ENCODE measurements at places on chromosomes 6 and 20.

DNA sequence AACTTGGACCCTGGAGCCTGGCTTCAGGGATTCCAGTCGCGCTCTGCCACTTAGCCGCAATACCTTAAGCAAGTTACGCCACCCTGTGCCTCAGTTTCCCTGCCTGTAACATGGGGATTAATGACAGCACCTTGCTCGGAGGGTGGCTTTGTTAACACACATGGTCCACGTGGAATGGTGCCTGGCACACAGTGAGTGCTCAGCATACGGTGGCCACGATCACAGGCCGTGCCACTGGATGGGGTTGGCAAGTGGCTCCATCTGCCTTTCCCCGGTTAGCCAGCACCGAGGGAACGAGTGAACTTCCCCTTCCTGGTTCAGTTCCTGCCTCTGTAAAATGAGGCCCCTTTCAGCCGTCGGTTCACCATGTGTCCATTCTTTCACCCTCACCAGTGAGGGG, 17.2 kb downstream of the C6orf132 start:
- DNase-seq: no peak

- DNase-seq: no peak
Measured at GRCh38 chr6:150567380-150567779, 32.3 kb upstream of the PLEKHG1 start.

GRCh38 chr20:50305636-50306477, 115.2 kb downstream of the CEBPB start:
- DNase-seq: no peak

DNA sequence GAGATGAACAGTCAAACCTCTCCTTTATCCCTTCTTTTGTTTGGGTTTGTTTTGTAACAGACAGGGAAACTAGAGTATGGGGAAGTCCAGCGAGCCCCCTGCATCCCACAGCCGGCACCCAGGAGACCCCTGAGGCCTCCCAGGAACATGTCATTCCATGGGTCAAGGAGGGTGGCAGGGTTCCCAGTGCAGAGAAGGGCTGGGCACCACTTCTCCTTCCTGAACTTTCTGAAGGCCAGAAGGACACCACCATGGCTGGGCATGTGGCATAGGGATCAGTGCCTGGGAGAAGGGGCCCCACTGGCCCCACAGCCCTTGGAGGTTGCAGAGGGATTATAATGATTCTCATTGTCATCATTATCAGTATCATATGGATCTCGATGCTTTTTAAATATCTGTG, 13.9 kb upstream of the CST7 start:
- no peak for DNase-seq

DNA sequence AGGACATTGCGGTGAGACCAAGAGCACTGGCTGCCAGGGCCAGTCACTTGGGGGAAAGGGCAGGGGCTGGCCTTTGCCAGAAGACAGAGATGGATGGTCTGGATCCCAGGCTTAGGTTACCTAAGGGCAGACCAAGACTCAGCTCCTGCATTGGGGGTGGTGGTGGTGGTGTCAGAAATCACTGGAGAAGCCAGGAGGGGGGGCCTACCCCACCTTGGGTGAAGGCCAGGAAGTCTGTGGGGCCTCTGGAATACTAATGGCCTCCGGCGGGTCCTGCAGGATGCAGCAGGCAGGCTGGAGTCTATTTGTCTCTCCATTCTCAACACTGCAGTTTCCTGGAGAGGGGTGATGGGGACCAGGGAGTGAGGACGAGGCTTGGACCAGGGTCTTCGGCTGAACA, 32.8 kb downstream of the CD40 start:
- DNase-seq: no peak

DNA sequence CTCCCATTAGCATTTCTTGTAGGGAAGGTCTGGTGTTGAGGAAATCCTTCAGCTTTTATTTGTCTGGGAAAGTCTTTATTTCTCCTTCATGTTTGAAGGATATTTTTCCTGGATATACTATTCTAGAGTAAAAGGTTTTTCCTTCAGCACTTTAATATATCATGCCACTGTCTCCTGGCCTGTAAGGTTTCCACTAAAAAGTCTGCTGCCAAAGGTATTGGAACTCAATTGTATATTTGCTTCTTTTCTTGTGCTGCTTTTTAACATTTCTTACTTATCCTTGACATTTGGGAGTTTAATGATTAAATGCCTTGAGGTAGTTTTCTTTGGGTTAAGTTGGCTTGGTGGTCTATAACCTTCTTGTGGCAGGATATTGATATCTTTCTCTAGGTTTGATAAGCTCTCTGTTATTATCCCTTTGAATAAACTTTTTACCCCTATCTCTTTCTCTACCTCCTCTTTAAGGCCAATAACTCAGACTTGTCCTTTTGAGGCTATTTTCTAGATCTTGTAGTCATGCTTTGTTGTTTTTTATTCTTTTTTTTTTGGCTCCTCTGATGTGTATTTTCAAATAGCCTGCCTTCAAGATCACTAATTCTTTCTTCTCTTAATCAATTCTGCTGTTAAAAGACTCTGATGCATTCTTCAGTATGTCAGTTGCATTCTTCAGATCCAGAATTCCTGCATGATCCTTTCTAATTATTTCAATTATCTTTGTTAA, 225.0 kb upstream of the ZNF217 start:
- DNase-seq: no peak

DNA sequence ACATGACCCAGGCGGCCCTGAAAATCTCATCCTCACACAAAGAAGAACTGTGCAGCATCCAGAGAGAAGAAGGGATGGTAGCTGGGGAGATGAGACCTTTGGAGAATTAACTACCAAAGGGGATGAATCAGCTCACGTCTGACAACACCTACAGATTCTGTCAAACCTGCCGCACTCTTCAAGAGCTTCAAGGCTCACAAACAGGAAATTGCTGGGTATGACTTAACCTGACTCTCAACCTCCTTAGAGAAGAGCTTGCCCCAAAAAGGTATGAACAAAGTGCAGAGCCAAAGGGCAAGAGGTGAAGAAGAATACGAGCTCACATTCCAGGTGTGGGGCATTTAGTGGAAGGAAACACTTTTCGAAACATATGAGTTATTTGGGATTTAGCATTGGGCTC, 139.8 kb downstream of the BACH2 start:
- no peak for DNase-seq

GRCh38 chr20:45368221-45368980, 5.4 kb downstream of the SYS1 start:
- DNase-seq: no peak

- no peak for DNase-seq
Measured at GRCh38 chr6:56026455-56027180, 151.2 kb upstream of the BMP5 start.

DNA sequence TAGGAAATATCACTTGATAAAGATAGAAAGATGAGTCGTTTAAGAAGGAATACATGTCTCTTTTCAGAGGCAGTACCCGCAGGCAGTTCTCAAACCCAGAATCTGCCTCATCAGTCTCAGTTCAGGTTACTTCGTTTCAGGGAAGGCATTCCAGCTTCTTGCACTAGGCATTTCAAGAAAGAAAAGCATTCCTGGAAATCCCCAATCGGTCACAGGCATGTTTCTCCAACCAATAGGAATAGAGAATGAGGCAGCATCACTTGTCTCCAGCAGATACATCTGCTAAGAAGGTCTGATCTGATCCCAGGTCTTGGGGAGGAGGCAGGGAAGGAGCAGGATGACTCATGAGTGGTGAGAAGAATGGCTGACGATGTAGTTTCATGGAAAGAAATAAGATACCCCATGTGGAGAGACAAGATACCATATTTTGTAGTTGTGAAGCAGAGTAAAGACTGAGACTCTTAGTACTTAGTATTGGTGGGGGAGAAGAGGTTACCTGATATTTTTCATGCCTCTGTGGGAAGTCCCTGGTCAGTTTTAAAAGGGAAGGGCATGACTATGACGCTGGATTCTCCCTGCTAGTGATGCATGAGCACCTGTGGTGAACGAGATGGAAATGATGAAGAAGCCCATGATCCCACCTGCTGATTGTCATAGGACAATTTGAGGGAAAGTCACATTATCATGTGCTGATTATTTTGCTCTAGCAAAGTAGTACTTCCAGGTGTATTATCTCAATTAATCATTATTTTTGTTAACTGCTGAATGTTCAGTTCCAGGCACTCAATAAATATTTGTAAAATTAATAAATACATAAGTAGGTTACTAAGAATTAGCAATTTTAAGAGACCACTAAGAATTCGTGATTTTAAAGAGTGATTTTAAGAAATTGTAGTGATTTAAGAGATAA, 20.3 kb upstream of the HLA-DRB1 start:
- DNase-seq: no peak

GRCh38 chr6:357261-357790, 34.2 kb upstream of the IRF4 start:
- DNase-seq: no peak

DNA sequence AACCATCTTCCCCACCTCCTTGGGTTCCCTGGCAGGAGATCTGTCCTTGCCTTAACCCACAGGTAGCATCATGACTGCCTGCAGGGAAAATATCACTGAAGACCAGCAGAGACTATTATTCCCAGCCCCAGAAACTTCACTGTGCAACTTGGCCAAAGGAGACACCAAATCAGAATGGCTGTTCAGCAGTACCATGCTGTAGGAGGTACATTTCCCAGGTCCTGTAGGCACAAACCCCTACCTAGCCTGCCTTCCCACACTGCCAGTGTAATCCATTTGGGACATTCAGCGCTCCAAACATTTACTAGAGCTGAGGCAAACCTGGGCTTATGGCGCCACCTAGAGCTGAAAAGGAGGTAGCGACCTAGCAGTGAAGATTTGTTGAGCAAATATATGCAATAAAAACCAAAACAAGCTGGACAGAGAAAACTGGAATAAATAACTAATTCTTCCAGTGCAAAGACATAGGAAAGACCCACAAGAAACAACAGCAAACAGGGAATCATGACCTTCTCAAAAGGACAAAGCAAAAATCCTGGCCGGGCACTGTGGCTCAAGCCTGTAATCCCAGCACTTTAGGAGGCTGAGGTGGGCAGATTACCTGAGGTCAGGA, 60.3 kb downstream of the VTA1 start:
- peak; percentile 17 for DNase-seq

- DNase-seq: peak; percentile 93
Measured at GRCh38 chr6:162856885-162857284, 129.1 kb downstream of the PACRG start.

DNA sequence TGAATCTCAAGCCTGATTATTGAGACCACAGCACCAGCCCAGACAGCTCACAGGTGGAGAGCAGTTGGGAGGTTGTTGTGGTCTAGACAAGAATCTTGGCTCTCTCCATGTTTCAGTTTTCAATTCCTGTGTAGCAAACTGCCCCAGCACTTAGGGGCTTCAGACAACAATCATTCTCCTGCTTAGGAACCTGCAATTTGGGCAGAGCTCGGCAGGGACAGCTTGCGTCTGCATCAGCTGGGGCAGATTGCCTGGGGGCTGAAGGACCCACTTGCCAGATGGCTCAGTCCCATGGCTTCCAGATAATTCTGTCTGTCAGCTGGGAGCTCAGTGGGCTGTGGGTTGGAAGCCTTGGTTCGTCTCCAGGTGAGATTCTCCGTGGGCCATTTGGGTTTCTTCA, 6.9 kb downstream of the TGM6 start:
- DNase-seq: no peak

DNA sequence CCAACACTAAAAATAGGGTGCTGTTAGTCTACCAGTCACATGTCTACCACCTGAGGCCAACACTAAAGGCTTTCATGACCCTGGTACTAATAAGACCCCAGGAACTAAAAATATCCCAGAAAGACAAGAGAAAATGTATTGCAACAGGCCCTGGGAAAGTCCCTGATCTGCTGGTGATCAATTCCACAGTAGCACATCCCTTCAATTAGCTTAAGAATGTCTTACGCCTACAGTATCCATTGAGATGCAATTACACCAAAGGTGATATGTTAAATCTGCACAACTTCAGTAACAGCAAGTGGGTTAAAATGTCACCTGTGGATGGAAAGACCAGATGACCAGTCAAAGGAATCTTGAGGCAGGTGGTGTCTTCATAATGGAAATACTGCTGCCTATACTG, 3.1 kb downstream of the SEMG1 start:
- DNase-seq: no peak

GRCh38 chr6:1384549-1385128, 4.7 kb upstream of the FOXF2 start:
- no peak for DNase-seq

DNA sequence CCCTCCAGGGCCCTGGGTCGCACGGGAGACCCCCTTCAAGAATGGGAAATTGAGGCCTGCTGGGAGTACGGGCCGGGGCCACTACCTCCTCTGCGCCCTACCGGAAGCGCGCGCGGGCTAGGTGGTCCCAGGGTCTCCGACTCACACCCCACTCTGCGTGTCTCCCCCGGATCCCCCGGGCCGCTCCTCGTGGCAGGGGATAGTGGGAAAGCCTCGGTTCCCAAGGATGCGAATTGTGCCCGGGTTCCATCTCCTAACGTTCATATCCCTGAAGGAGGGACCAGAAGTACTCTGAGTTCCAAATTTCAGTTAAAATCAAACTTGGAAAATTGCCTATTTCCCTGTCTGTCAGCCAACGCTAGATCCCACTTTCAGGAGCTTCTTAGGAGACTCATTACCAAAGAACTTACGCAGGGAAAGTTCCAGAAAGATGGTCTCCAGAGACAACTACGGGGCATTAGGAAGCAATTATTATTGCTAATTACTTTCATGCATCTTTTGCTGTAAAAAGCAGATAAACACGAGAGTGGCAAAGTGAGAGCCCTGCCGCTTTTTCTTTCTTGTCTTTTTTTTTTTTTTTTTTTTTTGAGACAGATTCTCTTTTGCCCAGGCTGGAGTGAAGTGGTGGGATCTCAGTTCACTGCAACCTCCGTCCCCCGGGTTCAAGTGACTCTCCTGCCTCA, 858 bp downstream of the FAM83D start:
- no peak for DNase-seq

DNA sequence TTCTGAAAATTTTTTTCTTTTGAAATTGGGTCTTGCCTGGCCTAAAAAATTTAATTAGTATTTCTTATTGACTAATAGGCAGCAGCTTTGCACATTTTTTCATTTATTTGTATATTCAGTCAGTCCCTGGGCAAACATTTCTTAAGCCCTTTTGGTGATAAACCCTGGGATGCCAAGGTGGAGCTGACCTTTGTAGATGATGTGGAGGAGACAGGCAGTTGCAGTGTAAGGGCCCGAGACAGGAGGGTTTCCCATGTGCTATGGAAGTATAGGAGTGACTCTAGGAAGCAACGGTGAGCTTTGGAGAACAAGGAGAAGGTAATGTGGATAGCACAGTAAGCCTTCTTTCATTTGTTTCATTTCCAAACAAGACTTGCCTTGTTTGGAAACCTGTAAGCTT, 3.5 kb downstream of the MYBL2 start:
- DNase-seq: no peak

DNA sequence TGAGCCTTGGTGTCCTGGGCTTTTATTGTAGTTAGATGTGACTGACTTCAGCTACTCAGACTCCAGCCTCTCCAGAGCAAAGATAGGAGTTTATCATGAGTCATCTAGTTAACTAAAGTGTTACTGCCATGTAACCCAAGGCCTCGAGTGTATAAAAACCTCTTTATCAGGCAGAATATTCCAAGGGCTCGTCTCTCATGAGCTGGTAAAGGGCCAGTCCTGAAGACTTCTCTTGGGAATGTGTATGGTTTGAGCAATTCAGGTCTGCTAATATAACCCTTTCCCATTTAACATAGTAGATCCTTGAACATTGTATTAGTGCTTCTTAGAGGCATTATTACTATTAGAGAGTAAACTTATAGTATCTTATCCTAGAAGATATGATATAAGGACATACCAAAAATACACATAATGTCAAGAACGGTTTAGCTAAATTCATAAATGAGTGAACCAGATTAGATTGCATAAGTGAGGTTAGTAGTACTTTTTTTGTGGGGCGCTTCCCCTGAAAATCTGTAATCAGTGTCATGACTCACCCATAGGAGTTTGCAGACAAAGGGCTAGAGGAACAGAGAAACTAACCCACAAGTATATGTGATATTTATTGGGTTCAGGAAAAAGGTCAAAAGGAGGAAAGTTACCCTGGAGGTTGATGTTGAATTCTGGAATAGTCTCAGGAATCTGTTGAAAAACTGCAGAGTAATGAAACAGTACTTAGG, 16.0 kb downstream of the DSE start:
- DNase-seq: no peak

All from NCI-H1105 (cell line).